ENCODE measurements at places on chromosomes 7 and 10.

DNA sequence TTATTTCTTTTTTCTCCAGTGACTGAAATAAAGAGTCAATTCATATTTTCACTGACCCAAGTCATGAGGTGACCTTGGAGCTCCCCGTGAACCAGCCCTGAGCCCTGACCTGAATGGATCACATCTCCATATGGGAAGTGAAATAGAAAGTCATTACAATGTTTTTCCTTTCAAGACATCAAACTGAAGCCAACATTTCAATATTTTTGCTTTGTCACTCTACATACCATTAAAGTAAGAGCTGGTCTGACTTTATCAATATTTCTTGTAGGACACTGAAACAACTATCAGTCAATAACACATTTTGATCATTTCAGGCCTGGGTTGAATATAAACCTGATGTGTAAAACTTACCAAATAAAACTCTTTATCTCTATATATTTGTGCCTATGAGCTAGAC, 249.8 kb upstream of the PHF14 start:
- DNase-seq = no peak

DNA sequence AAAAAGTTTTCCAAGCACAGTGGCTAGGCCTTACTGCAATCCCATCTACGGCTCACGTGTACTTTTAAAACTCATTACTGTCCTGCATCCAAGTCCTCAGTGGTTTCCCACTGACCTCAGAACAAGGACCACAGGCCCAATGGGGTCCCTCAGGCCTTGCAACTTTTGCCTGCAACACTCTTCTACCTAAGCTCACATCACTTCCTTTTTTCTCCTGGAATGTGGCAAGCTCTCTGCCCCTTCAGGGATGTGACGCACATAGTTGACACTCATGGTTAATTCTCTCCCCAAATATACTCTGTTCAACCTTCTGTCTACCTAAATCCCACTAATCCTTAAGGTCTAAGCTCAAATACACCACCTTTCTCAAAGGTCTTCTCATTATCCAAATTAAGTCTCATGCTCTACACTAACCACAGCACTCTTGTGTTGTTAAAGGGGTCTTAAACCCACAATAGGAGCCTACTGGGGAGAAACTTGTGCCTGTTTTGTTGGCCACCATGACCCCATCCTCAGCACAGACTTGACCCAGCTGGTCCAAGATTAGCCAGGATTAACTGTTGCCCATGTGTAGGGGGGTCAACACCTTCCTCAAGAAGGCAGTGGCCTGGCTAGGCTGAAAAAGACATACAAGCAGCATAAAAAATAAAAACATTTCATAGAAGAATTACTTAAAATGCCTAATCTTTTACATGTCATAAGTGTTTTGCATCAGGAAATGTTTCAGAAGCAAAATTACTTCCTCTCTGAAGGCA, 15.2 kb downstream of the HNRNPF start:
- no peak for DNase-seq

DNA sequence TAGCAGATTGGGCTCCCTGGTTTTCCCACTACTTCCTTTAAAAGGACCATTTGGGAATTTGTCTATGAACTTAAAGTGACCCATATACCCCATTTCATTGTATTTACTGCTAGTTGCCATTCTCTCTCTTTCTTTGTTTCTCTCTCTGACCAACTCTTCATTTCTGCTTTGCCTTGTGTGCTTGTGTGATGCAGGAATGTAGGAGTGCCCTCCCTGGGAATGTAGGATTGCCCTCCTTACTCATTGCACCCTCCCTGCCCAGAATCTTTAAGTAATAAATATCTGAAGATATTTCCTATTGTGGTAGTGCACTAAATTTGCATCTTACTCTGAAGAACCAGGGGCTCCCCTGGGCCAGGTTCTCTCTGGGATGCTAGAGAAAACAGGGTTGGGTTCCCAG, 47.3 kb upstream of the KLF14 start:
- DNase-seq = no peak

DNA sequence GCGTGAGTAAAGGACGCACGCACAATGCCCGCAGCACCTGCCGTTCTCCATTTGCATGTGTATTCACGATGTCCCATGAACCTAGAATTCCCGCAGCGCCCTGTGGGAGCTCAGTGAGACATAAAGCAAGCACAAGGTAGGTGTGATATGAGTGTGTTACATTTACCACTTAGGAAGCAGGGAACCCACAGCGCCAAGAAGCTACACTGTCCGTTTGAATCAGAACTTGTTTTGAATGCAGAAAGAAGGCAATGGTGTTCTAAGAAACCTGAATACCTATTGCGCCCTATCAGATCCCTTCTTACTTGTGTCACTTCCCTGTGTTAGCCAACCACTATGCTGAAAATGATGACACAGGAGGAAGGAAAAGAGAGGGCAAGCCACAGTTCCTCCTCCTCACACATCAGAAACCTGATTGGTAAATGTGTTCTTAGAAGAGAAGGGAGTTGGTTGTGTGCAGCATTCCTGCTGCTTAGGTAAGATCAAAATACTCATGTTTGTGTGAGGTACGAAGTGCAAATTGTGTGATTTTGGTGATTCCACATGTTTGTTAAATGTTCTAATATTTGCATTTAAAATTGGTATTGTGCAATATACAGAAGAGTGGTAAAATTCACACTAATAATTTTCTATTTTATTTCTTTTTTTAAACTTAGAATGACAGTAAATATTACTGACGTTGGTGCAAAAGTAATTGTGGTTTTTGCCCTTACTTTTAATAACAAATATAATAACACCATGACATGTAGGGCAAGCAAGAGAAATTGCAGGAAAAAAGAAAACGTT, 185.4 kb downstream of the SEC23IP start:
- no peak for DNase-seq

DNA sequence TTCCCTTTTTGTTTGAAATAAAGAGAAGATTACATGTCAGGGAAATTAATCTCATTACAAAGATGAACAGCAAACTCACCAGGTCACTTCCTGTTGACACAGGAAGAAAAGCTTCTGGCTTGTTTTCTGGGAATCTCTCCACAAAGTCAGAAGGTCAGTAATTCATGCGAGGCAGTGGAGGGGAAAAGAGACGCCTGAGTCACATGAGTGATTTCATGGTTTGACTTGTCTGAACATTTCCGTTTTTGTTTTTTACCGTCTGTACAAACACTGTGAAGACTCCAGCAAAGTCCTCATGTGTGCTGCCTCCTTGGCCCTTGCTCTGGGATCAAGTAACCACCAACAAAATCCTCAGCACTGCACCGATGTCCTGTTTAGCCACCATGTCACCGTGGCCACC, 2.5 kb upstream of the HABP2 start:
- peak; percentile 7 for DNase-seq

GRCh38 chr10:127415116-127415515, 134.0 kb upstream of the NPS start:
- no peak for DNase-seq

DNA sequence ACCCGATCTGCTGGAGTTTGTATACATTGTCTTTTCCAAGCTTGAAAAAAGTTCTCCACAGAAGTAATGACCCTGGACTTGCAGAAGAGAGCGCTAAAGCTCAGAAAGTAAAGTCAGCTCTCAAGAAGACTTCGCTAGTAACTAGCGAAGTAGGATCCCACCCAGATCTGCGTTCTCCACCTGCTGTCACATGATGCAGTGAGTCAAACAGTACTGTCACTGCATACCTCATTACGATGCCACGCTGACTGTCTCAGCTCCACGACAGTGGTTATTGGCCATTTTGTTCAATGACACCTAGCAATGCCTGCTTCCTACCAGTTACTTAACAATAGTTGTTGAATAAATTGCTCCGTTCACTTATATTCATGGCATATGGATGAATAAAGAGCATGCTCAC, 29.7 kb upstream of the SEC61G start:
- DNase-seq = no peak

DNA sequence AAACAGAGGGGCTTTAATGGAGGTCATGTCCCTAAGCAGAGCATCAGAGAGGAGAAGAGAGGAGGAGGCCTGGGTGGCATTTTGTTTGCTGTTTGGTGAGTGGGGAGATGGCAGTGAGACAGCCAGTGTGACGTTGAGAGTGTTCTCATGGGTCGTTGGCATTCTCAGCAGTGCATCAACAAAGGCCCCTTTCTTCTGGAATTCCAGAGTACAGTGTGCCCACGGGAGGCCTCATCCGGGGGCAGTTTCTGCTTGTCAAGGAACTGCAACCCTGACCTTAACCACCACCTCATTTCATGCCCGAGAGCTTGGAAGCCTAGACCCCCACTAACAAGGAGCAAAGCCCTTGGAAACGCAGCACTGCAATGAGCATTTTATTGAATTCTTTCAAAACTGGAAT, 92.9 kb downstream of the CELF2 start:
- DNase-seq = no peak

DNA sequence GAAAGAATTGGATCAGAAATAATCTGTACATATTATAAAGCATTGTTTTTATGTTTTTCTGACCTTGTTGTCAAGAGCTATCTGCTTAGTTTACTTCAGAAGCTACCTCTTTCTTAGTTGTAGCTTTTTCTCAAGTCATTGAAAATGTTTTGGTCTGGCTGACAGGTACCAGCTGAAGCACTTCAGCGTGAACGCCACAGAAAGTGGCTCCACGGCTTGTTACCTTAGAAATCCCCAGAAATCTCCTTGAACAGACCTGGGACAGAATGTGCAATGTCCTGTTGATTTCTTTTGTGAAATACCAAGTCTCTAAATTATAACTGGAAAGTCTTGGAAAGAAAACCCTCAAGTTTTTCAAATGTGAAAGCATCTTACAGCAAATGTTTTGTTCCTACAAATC, 96.8 kb downstream of the ZMYND11 start:
- DNase-seq = no peak

- no peak for DNase-seq
Observed at GRCh38 chr7:131105799-131106680, 221.6 kb upstream of the MKLN1 start.

GRCh38 chr10:119396008-119396708, 146.4 kb downstream of the RGS10 start:
- no peak for DNase-seq

- no peak for DNase-seq
Observed at GRCh38 chr7:84714765-84715164, 472.1 kb downstream of the SEMA3D start.

GRCh38 chr7:128201690-128202085, 39.4 kb upstream of the LEP start:
- DNase-seq = no peak

DNA sequence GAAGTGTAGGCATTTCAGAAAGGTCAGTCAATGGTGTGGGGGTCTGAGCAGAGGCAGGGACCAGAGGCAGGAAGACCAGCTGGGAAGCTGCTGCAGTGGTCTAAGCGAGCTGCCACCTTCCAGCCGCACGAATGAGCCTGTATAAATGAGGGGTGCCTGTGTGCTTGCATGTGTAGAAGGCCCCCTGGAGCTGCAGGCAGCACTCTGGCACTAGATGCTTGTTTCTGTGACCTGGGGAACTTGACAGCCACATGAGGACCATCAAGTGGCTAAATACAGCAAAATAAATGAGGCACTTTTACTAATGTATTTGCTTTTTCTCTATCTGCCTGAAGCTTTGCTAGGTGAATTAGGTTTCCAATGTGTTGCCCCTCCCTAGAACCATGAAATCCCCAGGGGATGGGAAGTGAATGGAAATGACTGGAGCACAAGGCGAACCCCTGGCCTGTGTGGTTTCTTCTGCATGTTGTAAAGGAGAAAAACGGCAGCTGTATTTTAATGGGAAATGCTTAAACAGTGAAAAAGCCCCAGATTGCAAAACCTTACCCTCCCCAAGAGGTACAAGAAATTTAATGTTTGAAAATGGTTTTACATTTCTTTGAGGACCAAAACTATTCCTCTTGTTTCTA, 57.7 kb downstream of the PYROXD2 start:
- no peak for DNase-seq

DNA sequence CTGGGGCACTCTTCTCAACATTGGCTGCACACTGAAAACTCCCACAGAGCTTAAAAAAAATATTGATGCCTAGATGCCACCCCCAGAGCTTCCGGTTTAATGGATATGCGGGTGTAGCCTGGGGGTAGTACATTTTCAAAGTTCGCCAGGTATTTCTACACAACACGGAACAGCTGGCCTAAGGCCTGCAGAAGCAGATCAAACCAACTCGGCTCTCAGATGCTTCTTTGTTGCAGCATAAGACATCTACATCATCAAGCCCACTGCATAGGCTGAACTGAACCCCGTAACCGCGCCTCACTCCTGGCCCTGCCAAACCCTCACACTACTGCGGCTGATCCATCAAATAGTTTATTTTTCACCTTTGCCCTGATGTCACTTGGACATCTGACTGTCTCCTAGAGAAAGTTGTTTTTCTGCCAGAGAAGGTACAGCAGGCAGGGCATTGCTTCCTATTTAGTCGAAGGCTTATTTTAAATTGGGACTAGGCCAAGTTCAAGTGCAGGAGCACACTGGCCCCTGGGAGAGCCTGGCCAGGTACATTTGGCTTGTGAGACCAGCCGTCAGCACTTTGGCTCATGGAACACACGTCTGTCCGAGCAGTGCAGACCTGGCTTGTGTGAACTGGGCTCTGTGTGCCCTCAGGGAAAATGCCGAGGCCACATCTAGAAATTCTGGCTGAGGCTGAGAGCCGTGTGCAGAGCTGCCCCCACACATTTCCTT, 113.3 kb downstream of the TACC2 start:
- DNase-seq = no peak

GRCh38 chr7:155469-155900, 36.9 kb upstream of the FAM20C start:
- DNase-seq = no peak

DNA sequence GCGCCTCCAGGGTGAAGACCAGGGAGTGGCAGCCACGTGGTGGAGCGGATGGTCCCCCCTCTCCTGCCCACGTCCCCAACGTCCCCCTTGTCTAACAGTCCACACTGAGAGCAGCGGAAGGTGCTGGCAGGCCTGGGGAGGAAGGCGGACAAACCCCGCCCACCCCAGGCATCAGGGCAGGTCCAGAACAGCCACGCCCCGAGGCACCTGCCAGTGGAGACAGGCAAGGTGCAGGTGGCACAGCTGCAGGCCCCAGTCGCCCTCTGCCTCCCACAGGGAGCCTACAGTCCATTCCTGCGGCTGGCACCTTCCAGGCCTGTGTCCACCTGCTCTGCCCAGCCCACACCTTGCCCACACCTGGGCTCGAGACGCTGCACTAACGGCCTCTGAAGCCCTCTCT, 24.9 kb downstream of the CYP2W1 start:
- DNase-seq = no peak

- DNase-seq = no peak
Observed at GRCh38 chr7:145050415-145050814, 214.6 kb upstream of the TPK1 start.

- DNase-seq = peak; percentile 34
Observed at GRCh38 chr7:127629268-127629854, 11.4 kb upstream of the PAX4 start.

Measured in thymus (tissue), 14 donors.